ENCODE measurements at places on chromosomes 6 and 20.

DNA sequence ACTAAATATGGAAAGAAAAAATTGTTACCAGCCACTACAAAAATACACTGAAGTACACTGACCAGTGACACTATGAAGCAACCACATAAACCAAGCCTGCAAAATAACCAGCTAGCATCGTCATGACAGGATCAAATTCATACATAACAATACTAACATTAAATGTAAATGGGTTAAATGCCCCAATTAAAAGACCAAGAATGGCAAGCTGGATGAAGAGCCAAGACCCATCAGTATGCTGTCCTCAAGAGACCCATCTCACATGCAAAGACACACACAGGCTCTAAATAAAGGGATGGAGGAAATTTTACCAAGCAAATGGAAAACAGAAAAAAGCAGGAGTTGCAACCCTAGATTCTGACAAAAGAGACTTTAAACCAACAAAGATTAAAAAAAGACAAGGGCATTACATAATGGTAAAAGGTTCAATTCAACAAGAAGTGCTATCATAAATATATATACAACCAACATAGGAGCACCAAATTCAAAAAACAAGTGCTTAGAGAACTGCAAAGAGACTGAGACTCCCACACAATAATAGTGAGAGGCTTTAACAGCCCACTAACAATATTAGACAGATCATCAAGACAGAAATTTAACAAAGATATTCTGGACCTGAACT lies 104.8 kb downstream of the HACE1 start:
- DNase-seq: no peak

GRCh38 chr6:43670623-43670986 lies 17.0 kb downstream of the MRPS18A start:
- no peak for DNase-seq

DNA sequence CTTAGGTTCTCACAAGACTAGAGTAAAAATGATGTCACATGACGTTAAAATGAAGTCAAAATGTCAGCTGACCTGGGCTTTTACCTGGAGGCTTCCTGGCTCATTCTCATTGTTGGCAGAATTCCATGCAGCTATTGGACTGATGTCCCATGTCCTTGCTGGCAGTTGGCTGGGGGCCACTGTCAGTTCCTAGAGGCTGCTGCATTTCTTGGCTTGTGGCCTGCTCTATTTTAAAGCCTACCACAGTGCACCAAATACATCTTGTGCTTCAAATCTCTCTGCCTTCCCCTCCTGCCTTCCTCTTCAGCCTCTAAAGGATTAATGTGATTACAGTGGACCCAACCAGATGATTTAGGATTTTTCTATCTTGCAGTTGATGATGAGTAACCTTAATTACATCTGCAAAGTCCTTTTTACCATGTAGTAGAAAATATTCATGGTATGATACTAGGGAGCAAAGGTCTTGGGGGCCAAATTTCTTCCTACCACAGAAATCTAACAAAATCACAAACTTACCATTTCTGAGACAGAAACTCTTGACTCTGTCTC lies 81.9 kb downstream of the FIG4 start:
- no peak for DNase-seq

GRCh38 chr20:50554694-50555579 lies 44.8 kb downstream of the PTPN1 start:
- DNase-seq: no peak

GRCh38 chr6:159894991-159895390 lies 4.2 kb downstream of the MAS1 start:
- no peak for DNase-seq

DNA sequence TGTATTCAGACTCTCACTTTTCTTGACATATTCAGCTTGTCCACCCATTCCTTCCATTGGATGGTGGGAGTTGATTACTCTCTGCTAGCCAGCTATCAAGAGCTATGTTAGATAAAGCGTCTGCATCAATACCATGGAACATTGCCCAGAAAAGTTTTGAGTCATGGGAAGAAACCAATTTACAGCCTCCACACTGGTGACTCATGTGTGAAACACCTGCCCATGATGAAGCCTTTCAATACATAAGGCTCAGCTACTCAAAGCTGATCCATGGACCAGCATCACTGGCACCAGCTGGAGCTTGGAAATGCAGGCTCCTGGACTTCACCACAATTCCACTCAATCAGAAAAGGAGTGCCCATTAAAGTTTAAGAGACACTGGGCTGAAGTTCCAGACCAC lies 16.1 kb downstream of the PLA2G7 start:
- no peak for DNase-seq

GRCh38 chr6:147515327-147515726 lies 6.8 kb downstream of the SAMD5 start:
- no peak for DNase-seq

- no peak for DNase-seq
Measured at GRCh38 chr6:81613606-81614005, 138.9 kb downstream of the TENT5A start.

DNA sequence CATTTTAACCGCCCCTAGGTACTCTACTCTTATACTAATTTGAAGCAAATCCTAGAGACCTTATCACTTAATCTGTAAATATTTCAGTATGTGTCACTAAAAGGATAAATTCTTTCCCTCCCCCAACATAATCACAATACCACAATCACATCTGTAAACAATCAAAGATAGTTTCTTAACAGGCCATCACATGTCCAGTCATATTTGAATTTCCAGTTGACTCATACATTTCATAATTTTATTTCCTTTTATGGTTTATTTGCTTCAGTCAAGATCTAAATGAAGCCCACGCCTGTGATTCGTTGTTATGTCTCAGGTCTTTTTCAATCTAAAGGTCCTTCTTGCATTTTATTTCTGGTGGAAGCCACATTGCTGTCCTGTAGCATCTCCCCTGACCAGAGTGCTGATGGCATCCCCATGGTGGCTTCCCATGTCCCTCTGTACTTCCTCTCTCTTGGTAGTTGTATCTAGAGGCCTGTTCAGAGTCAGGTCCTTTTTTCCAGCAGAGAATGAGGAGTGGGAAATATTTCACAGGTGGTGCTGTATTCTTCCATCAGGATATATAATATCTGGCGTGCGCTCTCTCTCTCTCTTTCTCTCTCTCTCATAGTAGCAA lies 128.6 kb upstream of the SLC22A23 start:
- no peak for DNase-seq

DNA sequence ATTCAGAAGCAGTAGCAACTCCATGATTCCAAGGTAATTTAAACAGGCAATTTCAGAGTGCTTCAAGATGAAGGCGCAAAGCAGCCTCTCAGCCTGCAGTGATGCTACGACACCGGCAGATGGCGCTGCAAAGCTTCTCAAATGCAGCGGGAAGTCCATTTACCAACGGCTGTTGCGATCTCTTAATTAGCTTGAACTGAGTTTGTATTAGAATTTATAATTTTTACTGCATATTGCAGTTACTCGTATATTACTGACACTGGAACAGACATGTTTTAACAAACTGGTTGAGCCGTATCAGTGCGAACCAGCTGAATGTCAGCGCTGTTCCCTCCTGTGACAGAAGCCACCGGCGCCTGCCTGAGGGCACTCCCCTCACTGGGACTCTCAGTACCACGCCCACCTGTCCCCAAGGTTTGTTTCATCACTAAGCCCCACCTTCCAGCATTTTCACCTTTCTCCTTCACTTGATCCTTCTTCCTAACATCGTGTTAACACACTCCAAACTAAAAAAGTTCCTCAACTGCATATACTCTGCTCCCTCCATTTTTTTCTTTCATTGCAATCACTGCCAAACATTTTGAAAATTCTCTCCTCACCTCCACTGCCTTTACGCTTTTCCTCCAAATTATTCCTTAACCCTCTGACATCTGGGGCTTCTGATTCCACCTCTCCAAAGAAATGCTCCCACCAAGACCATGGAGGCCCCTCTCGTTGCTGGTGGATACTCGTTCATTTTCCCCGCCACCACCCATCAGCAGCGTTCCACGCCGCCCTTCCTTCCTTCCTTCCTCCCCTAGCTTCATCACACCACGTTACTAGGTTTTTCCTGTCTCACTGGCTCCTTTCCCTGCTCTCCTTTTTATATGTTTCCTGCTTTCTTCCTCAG lies 14.5 kb downstream of the GNL1 start:
- DNase-seq: peak; percentile 80

DNA sequence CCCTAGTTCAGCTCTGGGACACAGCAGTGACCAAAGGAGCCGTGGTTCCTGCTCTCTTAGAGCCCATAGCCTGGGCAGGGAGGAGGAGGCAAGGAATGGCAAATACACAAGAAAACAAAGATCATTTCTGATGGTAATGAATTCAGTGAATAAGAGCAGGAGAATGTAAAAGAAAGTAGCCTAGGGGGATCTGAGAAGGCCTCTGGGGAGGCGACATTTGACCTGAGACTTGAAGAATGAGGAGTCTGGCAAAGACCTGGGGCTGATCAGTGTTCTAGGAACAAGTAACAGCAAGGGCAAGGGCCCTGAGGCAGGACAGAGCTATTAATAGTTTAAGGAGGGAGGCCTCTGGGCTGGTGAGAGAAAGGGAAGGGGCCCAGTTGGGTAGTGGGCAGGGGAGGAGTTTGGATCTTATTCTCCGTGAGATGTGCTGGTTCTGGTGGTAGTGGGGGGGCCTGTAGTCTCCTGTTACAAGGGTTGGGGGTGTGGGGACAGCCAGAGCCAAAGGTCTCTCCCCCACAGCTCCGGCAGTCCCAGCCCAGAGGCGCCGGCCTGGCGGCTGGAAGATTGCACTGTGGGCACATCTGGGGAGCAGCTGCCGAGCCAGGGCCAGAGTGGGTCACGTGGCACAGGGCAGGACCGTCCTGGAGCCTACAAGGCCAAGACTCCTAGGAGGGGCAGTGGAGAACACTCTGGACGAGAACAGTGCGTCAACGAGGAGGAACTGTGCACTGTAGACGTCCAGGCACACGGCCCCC lies 9.3 kb upstream of the ID1 start:
- DNase-seq: no peak

DNA sequence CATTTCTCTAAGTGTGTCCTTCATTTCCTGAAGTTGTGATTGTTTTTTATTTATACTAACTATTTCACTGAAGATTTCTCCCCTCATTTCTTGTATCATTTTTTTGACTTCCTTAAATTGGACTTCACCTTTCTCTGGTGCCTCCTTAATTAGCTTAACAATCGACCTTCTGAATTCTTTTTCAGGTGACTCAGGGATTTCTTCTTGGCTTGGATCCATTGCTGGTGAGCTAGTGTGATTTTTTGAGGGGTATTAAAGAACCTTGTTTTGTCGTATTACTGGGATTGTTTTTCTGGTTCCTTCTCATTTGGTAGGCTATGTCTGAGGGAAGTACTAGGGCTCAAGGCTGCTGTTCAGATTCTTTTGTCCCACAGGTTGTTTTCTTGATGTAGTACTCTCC lies 92.8 kb downstream of the ESR1 start:
- no peak for DNase-seq

DNA sequence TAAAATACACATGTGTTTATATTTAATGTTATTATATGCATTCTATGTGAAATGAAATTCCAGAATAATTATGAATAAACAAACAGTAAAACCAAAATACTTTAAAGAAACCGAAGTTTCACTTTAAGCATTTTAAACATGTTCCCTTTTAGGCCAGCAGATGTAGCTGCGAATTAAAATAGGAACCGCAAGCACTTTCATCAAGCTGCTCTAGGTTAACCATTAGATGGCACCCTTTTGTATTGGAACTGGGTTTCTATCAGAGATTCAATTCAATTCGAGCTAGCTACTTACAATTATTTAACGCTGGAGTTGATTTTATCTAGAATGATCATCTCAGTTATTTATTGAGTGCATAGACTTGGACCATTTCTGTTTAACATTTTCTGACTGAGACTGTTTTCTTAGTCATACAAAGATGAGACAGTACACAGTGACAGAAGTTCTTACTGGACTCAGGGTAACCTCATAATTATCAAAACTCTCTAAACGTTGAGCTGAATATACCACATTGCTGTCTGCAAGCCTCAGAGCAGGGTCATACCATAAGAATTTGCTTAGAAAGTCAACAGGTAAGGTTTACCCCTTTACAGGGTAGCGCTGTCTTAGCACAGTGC lies 8.5 kb downstream of the TMEM242 start:
- DNase-seq: peak; percentile 49

GRCh38 chr6:151805286-151805840 lies 2.1 kb upstream of the ESR1 start:
- DNase-seq: no peak

- DNase-seq: peak; percentile 19
Measured at GRCh38 chr6:35725721-35726438, 11.0 kb upstream of the ARMC12 start.

DNA sequence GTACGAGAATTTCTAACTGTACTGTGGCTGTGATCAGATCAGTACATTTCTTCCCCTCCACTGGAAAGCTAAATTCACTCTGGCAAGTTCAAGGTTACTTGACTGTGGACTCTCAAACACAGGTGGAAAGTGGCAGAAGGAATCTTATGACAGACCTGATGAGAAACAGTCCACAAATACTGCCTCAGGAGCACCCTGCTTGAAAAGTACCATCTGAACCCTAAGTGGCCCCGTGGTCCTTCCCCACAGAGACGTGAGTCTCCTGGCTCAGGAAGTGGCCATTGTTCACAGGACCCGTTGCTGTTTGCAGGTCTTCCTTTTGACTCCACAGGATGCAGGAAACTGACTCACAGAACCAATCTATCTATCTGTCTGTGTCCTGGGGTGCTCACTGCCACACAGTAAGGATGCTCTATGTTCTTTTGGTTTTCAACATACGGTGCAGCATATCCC lies 47.5 kb upstream of the NHSL1 start:
- DNase-seq: no peak

DNA sequence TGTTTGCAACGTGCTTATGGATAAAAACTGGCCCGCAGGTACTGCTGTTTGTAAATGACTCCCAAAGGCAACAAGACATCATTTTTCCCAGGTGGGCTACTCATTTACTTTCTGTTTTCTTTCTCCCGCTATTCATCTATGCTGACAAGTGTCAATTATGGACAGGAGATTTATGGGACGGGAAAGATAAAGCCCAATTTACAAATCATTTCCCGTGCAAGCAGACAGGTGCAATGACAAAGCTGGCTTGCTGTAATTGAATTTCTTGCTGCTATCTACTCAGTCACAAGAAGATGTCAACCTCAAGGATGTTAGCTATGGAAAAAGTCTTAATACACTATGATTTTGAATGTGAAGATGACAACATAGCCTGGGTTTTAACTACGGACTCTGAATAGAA lies 125.5 kb downstream of the EPHA7 start:
- no peak for DNase-seq

- no peak for DNase-seq
Measured at GRCh38 chr20:46214824-46215488, 93.3 kb downstream of the CDH22 start.

GRCh38 chr6:79564636-79565035 lies 27.4 kb upstream of the LCA5 start:
- DNase-seq: no peak

Measured in central memory CD4-positive, alpha-beta T cell (primary cell).